ENCODE measurements at places on chromosomes 12 and 14. TPM values are rescaled to one million over a fixed set of nuclear protein-coding genes. Genes with fewer than 3 reads are reported as not detected.

- DNase-seq = no peak
These were observed 32.5 kb upstream of the NUAK1 start for GRCh38 chr12:106171117-106171750.

The ABCD4 gene
- 20.4 TPM for polyA plus RNA-seq

- no peak for DNase-seq
These were observed 51.4 kb downstream of the BORCS5 start for GRCh38 chr12:12408265-12408690.

DNA sequence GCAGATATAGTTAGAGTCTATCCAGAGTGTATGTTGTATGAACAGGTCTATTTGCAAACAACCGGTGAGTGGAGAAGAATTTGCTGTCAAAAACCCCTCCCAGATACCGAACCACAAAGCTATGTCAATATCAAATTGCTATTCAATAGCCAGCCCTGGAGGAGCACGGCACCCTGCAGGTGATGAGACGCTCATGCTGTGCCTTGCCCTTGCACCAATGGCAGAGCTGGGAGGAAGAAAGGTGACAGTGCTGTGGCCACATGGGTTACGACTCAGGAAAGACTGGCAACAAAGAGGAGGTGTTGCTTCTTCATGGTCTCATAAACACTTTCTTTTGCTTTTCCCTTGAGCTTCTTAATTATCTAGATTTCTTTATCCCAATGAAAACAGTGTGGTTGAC is 55.7 kb downstream of the PAX9 start:
- DNase-seq = no peak

- no peak for DNase-seq
These were observed 27.1 kb downstream of the FAM222A start for GRCh38 chr12:109740694-109741245.

DNA sequence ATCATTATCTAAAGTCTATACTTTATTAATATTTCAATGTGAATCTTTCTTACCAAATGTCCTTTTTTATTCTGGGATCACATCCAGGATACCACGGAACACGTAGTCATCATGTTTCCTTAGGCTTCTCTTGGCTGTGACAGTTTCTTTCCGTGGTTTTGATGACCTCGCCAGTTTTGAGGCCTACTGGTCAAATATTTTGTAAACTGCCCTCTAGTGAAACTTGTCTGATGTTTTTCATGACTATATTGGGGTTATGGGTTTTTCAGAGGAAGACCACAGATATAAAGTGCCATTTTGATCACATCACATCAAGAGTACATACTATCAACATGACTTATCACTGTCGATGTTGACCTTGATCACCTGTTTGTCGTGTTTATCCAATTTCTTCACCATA is 14.1 kb upstream of the SERPINA6 start:
- DNase-seq = no peak

GRCh38 chr12:50351120-50352043 is 45.0 kb downstream of the FAM186A start:
- DNase-seq = no peak

The GDF11 gene
- 0.55 TPM for polyA plus RNA-seq

DNA sequence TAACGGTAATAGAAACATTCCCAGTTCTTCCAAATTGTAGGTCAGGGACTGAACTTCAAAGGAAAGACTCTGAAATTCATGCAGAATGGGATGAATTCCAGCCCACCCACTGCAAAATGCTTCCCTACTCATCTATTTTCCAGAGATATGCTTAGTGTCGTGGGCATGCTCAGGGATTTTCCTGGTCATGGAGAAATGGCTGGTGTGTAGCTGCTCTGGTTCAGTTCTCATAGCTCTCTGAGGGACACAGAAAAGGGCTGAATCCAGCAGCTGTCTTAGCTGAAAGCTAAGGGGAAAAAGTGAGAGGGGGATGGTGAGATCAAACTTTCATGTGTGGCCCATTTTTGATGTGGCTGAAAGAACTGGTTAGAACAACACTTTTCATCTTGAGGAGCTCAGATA is 72.9 kb upstream of the KRAS start:
- no peak for DNase-seq

GRCh38 chr14:66228267-66228970 is 257.8 kb upstream of the CCDC196 start:
- DNase-seq = no peak

The MMP17 gene
- 0.24 TPM for polyA plus RNA-seq

- no peak for DNase-seq
These were observed 66.3 kb upstream of the PLEKHG3 start for GRCh38 chr14:64637735-64638473.

The PPP1R13B gene
- 6.1 TPM for polyA plus RNA-seq

- no peak for DNase-seq
These were observed 19.1 kb downstream of the VASH1 start for GRCh38 chr14:76780360-76780759.

DNA sequence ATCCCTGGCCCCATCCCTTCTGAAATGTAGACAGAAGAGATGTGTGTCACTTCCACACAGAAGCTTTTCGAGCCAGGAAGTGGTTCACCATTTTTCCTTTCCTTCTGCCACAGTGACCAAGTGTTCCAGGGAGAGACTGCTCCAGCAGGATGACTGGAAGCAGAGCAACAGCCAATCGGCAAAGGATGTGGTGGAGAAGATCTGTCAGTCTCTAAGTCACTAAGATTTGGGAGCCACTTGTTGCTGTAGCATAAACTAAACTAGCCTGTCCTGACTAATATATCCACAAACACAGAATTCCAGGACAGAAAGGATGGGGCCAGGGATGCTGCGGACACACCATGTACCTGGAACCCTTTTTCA is 42.9 kb downstream of the DUSP6 start:
- no peak for DNase-seq

- DNase-seq = no peak
These were observed 64.5 kb downstream of the DUSP16 start for GRCh38 chr12:12498210-12498609.

DNA sequence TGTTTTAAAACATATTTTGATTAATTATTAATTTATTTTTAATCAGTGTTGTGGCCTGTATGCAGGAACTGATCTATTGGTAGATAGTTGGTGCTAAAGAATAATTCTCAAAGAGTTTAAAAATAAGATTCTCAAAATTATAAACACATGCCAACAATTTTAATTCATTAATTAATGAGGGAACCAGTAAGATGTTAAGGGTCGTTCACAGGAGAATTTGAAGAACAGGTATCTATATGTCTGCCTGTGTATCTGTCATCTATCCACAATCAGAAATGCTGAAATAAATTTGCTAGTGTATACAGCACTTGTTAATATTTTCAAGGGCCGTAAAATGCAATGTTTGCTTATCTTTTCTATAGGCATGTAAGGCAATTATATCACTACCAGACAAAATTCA is 18.4 kb downstream of the DAAM1 start:
- no peak for DNase-seq

GRCh38 chr12:75759842-75760572 is 248.6 kb upstream of the KRR1 start:
- DNase-seq = no peak

- no peak for DNase-seq
These were observed 65.4 kb downstream of the TAOK3 start for GRCh38 chr12:118307069-118307954.

GRCh38 chr14:29005647-29006046 is 239.1 kb downstream of the FOXG1 start:
- DNase-seq = no peak

- DNase-seq = no peak
These were observed 1.4 kb downstream of the DUSP6 start for GRCh38 chr12:89350630-89351488.

- DNase-seq = no peak
These were observed 17.4 kb upstream of the DEGS2 start for GRCh38 chr14:100176811-100177327.

The KRT78 gene
- 0.06 TPM for polyA plus RNA-seq

The CFAP251 gene
- polyA plus RNA-seq = 1.8 TPM

GRCh38 chr12:69345742-69346141 is 2.4 kb upstream of the LYZ start:
- no peak for DNase-seq

GRCh38 chr14:93970585-93970964 is 5.8 kb downstream of the ASB2 start:
- no peak for DNase-seq

GRCh38 chr14:75242546-75243273 is 35.9 kb upstream of the FOS start:
- no peak for DNase-seq

DNA sequence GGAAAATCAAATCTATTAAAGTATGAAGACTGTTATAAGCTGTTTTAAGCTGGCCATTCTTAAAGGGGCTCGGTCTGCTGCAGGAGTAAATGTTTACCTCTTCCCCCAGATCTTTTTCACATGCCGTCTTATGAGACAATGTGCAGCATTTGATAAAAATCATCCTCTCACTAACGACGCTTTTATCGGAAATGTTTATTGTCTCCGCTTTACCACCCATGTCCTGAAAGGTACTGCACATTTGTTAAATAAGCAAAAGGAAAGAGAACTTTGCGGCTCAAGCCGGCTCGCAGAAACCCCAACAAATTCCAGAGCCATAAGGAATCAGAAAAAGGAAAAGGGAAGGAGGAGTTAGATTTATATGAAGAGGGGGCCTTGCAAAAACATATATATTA is 137.8 kb downstream of the HMGA2 start:
- no peak for DNase-seq

DNA sequence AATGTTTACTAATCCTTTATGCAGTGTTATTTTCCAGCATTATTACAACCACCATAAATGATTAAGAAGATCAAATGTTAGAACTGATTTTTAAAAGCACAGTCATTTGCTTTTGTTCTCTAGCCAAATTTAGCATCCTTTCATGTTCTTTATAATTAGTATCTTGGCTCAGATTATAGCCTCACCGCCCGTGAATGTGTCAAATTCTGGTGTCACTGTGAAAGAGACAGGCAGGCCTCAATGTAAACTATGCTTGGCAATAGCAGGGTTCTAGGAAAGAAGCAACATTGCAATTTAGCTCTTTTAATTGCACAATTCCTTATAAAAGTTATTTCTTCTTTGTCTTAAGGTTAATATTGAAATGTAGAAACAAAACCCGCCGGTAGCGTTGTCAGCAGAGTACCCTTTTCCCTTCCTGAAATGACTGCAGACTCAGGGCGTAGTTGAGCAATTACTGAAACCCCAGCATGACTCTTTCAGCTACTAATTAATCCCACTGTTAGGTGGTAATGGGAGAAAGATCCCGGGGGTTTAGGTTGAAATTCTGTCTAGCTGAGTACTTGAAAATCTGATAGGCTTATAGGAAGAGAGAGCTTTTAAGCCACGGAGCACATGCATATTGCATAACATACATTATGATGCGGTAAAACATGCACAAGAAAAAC is 1600.5 kb upstream of the SEL1L start:
- no peak for DNase-seq

- DNase-seq = no peak
These were observed 583.4 kb downstream of the VRK1 start for GRCh38 chr14:97380539-97380941.

The HOXC6 gene
- not detected for polyA plus RNA-seq

- DNase-seq = peak; percentile 42
These were observed 320.2 kb upstream of the SFSWAP start for GRCh38 chr12:131390412-131391334.

The HCAR2 gene
- 0.08 TPM for polyA plus RNA-seq

DNA sequence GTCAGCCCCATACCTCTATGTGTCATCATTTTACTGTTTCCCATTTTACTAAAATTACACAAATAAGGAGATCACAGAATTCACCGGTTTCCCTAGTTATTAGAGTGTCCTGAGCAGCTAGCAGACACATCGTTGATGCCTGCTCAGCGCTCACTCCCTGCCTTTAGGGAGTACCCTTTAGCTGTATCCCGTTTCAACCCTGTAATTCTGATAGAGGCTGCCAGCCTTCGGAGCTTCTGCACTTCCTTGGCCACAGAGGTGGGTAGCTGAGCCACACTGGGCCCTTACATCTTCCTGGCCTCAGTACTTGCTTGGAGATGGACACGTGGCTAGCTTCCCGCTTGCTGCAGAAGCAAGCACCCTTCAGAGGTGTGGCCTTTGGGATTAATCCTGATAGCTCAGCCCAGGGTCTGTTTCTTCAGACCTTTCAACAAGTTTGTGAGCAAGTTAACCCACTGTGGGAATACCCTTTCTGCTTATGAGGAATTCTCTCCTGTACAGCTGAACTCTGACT is 14.3 kb upstream of the FBXW8 start:
- no peak for DNase-seq

The MTRFR gene
- 5.7 TPM for polyA plus RNA-seq

GRCh38 chr12:7451756-7452155 is 7.8 kb upstream of the CD163L1 start:
- no peak for DNase-seq

The KCNH3 gene
- 0.07 TPM for polyA plus RNA-seq

The LPAR5 gene
- polyA plus RNA-seq = 0.58 TPM

DNA sequence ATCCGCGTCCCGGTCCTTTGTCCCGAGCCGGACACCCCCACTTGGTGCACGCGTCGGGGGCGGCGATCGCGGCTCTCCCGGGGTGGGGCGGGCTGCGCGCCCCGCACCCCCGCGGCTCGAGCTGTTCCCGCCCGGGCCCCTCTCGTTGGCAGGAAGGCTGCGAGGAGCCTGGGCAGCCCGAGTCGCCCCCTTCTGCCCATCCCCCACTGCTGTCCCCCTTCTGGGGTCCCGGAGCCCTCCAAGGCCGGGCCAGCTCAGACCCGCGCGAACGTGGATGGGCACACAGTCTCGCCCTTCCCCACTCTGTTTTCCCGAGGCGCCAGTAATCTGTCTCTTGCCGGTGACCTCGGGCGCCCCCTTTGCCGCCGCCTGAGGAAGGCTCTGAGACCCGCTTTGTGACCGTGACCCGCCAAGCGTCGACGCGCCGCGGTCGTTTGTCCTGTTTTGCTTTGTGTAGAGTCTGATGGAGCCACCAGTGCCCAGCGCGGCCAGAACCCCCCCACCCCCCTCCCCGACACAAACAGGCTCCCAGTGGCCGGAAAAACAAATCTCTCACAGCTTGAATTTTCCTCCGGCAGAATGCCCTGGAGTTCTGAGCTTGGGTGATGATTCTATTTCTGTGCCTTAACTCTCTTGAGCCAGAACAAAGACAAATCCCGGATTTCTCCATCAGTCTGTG is 610 bp downstream of the C14orf132 start:
- DNase-seq = no peak

- DNase-seq = peak; percentile 65
These were observed 27.4 kb upstream of the METAP2 start for GRCh38 chr12:95446506-95446900.

The VASH1 gene
- polyA plus RNA-seq = 0.94 TPM

The CD69 gene
- 1.6 TPM for polyA plus RNA-seq

The BMAL2 gene
- polyA plus RNA-seq = 1.8 TPM

DNA sequence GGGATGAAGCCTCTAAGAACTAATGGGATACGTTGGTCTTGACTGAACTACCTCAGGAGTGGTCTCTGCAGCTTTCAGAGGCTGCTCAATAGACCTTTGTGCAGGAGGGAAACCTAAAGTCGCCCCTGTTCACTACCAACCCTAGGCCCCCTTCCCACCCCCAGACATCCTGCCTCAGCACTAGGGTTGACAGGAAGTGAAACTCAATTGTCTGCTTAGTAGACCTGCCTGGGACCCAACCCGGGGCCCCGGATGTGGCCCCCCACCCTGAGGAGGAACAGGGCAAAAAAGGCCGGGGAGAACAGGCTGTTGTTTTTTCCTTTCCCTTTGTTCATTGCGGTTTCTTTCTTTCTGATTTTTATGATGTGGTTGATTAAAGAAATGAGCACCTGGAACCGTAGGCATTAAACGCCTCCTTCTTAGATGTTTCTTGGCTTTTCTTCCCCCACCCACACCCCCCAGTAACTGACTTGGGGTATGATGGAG is 1.6 kb upstream of the DGKA start:
- no peak for DNase-seq
